ENCODE measurements at places on chromosomes 2 and 18.

GRCh38 chr2:101474731-101475384 is at the start of gene RFX8:
RFX8 (minus strand) TSS chr2:101475112; CDS start chr2:101466848, 8,264 bp downstream.
- peak; percentile 87 for DNase-seq

DNA sequence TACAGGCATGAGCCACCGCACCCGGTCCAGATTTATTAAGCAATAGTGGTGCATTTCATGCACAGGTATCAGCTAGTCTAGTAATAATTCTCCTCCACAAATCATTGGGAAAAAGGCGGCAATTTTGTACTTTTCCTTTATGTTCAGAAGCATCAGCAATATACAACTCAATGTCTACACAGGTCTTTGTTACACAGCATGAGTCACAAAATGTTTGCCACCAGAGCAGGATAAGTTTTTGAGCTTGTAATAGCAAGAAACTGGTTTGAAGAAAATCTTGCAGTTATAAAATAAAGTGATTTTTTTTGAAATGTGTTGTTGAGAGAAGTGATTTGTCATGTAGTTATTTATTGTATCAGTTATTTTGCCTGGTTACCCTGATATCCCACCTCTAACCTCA is 4.8 kb upstream of the ITPRIPL1 start:
- no peak for DNase-seq

DNA sequence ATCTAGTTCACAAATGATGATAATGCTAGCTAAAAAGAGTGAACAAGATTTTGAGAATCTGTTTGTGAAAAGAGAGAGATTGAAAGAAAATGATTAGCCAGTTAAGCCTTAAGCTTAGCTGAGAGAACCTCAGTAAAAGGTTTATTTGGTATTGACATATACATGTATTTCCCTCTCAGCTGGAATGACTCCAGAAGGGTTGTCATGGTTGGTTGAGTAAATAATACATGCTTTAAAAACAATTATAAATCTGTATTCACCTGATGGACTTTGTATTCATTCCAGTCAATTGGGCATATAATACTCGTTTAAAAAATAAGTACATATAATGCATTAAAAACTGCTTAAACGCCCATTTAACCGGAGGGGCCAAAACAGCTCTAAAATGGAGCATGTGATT is 181.4 kb downstream of the GRB14 start:
- DNase-seq = no peak

- DNase-seq = no peak
These were observed 1.8 kb downstream of the SLC4A10 start for GRCh38 chr2:161625996-161626395.

DNA sequence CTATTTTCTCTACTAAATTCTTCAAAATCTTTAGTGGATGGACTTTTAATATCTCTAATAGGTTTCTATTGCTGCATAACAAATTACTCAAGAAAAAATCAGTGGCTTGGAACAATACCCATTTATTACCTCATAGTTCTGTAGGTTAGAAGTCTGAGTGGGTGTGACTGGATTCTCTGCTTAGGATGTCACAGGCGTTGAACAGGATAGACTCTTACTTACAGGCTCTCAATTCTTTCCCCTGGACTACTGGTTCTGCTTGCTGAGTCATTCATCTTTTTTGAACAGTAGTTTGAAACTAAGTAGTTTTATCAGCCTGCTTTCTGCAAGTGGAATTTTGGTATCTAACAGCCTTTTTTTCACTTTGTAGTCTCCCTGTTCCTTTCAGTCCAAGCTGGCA is 265.4 kb downstream of the ZNF385B start:
- no peak for DNase-seq
